ENCODE measurements at places on chromosomes 3 and 15. TPM values are rescaled to one million over a fixed set of nuclear protein-coding genes. Genes with fewer than 3 reads are reported as not detected.

DNA sequence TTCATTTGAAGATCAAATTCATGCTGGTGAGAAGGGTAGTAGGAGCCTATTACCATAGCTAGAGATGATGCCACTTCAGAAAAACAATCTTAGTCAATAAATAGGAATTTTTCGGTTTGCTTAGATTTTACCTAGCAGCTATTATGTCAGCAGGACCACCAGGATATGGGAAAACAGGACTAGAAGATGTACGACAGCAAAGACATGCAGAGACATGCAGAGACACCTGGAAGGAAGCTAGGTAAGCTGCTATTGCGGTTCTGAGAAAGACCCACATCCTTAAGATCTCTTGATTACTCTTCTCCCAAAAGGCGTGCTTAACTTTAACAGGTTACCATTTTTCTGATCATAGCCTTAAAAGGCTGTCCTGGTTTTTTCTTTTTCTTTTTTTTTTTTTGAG, 64.8 kb upstream of the THSD4 start:
- no peak for DNase-seq

- peak; percentile 64 for DNase-seq
Measured at GRCh38 chr15:28885630-28886430, at the start of gene APBA2. TSS of gene APBA2 (plus strand) at chr15:28885974. CDS start at chr15:29053885, 167,911 bp downstream.

- DNase-seq: no peak
Measured at GRCh38 chr3:183455089-183455488, 26.7 kb upstream of the MCF2L2 start.

- no peak for DNase-seq
Measured at GRCh38 chr3:73403444-73403843, 221.3 kb downstream of the PDZRN3 start.

DNA sequence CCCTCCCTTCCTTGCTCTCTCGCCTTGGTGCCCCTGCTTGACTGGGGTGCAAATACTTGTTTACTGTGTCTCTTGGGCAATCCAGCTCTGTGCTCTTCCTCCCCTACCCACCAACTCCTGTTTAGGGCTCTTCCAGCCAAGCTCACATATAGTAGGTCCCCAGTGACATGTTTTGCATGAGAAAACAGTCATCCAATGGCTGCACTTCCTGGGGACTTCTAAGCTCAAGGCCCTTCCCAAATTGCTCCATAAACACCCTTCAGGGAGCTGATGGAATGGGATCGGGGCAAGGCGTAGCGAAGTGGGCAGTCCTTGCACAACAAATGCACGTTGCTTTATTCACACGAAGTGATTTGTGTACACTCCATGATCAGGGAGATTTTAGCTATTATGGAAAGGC, 9.4 kb upstream of the COPG1 start:
- no peak for DNase-seq

GRCh38 chr3:183563536-183563874, 8.0 kb upstream of the KLHL6 start:
- no peak for DNase-seq

DNA sequence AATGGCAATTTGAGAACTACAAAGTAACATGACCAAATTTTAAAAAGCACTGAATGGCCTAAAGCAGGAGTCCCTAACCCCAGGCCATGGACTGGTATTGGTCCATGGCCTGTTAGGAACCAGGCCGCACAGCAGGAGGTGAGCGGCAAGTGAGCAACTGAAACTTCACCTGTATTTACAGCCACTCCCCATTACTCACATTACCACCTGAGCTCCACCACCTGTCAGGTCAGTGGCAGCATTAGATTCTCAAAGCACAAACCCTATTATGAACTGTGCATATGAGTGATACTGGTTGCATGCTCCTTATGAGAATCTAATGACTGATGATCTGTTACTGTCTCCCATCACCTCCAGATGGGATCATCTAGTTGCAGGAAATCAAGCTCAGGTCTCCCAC, 48.8 kb downstream of the SENP7 start:
- no peak for DNase-seq

- no peak for DNase-seq
Measured at GRCh38 chr3:126435456-126436315, 40.0 kb downstream of the ZXDC start.

GRCh38 chr3:182792901-182793662, at the start of gene ATP11B:
TSS of gene ATP11B (plus strand) at chr3:182793504. CDS start at chr3:182793760, 256 bp downstream.
- DNase-seq: peak; percentile 88

- no peak for DNase-seq
Measured at GRCh38 chr3:193772422-193772763, 179.4 kb downstream of the OPA1 start.

The WDR93 gene
- not detected for polyA plus RNA-seq

The TMEM207 gene
- polyA plus RNA-seq: 1.5 TPM

The ZPLD1 gene
- 0.56 TPM for polyA plus RNA-seq

The IGDCC3 gene
- 14.8 TPM for polyA plus RNA-seq

The NR1I2 gene
- polyA plus RNA-seq: 2.8 TPM

The PTH1R gene
- 29.4 TPM for polyA plus RNA-seq

The SLC7A14 gene
- not detected for polyA plus RNA-seq
